NCI-H1417 treated with DMSO at 0.1 percent for 48 hours (cell line): ENCODE measurements at places on chromosomes 6 and 20.

DNA sequence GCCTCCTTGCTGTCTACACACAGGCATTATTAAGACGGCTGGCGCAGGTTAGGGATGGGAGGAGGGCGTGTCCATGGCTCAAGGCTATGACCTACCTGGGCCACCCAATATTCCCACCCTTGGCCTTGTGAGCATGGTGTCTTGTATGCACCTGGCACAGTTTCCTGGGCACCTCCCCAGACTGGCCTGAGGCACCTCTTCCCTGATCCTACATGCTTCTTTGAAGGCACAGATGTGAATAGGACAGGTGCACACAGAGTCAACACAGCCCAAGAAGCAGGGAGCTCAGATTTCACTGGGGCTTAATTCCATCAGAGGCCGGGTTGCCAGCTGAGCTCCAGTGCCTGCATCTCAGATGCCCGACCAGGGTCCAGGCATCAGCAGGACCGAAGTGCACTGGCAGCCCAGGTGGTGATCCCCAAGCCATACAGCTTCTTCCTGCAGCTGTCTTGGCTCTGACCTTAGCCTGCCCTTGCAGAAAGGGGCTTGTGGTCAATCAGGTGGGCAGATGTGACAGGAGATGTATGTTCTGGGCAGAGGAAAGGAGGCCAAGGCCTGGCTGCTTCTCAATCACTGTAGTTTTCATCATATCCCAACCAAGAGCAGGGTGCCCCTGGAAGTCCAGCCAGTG, 287.7 kb downstream of the CLIC5 start:
- DNase-seq, result no peak

DNA sequence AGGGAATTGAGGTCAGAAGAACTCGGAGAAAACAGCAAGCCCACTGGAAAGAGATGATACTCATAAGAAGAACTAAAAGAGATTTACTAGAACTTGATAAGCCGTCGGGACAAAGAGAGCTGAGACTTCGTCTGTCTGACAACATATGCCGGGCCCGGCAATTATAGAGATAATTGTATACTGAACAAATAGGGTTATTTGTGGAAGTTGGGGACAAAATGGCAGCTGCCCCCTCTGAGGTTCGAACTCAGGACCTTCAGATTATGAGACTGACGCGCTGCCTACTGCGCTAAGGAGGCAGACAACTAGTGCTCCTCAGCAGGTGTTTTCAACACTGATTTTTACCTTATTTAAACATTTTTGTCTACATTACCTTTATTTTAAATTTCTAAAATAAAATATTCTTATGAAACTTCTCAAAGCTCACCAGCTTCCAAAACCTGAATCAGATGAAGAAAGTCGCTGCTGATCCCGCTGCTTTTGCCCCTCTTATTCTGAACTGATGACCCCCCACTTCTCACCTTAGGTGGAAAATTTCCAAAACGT, 29.3 kb upstream of the TRIM27 start:
- no peak for DNase-seq

GRCh38 chr20:49886571-49887213, 28.6 kb downstream of the SPATA2 start:
- DNase-seq, result no peak

GRCh38 chr6:44278315-44278714, 8.1 kb downstream of the TMEM151B start:
- no peak for DNase-seq

- DNase-seq, result peak; percentile 48
Measured at GRCh38 chr20:59495894-59496510, 108.3 kb upstream of the PHACTR3 start.

GRCh38 chr6:161748535-161749416, 474.9 kb upstream of the AGPAT4 start:
- DNase-seq, result no peak

DNA sequence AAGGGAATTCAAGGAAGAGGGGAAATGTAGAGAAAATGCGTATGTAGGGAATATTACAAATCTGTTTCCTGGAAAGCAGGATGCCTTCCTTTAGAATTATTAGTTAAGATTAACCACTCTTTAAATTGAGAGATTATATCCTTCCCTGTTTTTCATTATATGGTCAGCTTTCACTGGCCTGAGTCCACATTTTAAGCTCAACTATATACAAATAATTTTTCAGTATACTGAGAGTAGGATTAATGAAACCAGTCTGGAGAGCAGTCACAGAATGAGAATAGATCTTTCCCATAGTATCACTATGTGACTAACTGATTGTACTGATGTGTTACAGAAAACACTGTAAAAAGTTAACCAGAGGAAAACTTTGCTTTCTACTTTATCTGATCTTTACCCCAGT, 306.3 kb downstream of the LAMA2 start:
- no peak for DNase-seq

GRCh38 chr20:31517373-31517772, 3.1 kb downstream of the HM13 start:
- DNase-seq, result no peak

- DNase-seq, result no peak
Measured at GRCh38 chr6:49939993-49940498, 23.9 kb downstream of the DEFB114 start.

DNA sequence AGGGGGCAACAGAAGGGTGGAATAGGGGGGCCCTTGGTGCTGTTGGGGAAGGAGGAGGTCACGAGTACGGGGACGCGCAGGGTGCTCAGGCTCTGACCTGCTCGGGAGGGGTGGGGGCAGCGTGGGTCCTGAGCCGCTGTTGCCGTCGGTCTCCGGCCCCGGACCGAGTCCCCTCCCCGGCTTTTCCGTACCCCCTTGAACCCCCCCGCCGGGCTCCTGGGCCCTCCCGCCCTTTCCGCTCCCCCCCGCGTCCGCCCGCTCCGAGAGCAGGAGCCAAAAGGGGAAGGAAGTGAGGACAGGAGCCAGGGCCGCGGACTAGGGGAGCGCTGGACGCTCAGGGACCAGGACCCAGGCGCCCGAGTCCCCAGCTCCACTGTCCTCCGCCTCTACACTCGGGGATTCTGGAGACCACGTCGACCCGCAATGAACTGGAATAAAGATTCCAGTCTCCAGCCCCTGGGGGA, at the start of gene RGL2:
RGL2 (minus strand) TSS at position 170 of the 464 bp plus-strand sequence. CDS start 332 bp downstream, outside the sequence.
- no peak for DNase-seq

- no peak for DNase-seq
Measured at GRCh38 chr6:146587459-146587858, 11.3 kb upstream of the ADGB start.

DNA sequence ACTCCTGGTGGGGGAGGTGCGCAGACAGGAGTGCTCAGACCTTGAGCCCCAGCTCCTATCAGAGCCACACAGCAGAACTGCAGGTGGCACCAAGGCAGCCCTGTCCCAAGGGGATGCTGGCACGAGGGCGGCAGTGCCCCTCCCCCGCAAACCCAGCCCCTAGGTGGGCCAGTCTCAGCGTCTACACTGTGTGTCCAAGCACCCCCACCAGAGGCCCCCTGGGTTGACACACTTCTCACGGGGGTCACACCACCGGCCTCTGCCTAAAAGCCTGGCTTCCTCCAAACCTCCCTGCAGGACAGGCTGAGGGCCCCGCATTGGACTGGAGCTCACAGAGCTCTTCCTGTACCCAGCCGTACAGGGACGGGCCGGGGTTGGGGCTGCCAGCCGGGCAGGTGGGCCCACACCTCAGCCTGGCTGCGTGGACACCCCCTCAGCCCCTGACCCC, 8.1 kb downstream of the SLC2A4RG start:
- DNase-seq, result no peak

- DNase-seq, result no peak
Measured at GRCh38 chr6:22943327-22943726, 374.0 kb downstream of the HDGFL1 start.

- no peak for DNase-seq
Measured at GRCh38 chr6:62978920-62979319, 232.3 kb upstream of the FKBP1C start.

DNA sequence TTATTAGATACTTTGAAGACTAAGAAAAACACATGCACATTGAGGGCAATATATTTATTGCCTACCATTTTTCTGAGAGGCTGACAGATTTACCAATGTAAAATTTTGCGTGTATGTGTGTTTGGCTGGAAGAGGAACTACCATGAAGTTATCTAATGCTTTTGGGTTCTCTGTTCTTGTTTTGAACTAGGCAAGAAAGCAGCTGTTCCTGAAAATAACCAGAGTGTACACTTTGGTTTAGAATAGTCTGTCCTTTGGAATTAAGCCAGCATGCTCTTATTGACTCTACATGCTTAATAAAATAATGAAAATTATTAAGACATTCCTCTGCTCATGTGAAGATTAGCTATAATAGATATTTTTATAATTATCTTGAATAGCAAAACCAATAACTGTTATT, 129.2 kb downstream of the MYB start:
- no peak for DNase-seq

- no peak for DNase-seq
Measured at GRCh38 chr20:50373674-50374286, 136.4 kb upstream of the PTPN1 start.

GRCh38 chr6:69915346-69915745, 49.0 kb downstream of the COL19A1 start:
- DNase-seq, result no peak

DNA sequence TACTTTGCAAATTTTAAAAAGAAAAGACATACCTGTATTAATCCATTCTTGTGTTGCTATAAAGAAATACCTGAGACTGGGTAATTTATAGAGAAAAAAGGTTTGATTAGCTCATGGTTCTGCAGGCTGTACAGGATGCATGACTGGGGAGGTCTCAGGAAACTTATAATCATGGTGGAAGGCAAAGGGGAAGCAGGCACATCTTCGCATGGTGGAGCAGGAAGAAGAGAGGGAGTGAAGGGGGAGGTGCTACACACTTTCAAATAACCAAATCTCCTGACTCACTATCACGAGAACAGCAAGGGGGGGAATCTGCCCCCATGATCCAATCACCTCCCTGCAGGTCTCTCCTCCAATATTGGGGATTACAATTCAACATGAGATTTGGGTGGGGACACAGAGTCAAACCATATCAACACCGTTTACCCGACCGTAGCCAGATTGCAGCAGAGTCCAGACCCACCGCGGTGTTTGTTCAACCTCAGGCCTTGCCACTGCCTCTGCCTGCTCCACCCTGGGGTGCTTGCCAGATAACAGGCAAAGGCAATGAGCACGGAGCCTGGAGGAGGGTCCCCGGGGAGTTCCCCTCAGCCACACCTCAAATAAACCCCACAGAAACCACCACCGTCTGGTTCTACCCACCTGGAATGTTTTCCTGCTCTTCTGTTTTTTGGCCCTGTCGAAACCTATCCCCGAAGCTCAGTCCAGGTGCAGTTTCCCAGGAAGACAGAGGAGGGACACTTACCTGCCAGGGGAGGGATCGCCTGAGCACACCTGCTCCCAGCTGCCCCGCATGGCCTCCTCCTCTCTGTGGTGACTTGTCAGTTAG, 142.2 kb upstream of the AFDN start:
- no peak for DNase-seq

DNA sequence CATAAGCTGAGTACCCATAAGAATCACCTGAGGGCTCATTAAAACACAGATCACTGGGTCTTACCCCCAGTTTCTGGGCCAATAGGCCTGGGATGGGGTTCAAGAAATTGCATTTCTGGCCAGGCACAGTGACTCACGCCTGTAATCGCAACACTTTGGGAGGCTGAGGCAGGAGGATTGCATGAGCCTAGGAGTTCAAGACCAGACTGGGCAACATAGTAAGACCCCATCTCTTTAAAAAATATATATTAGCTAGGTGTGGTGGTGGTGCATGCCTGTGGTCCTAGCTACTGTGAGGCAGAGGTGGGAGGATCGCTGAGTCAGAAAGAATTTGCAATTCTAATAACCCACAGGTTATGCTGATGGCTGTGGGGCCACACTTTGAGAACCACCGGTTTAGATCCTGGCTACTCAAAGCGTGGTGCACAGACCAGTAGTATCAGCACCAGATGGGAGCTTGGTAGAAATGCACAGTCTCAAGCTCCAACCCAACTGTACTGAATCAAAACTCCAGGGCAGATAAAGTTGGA, 2.0 kb downstream of the CCM2L start:
- DNase-seq, result no peak

DNA sequence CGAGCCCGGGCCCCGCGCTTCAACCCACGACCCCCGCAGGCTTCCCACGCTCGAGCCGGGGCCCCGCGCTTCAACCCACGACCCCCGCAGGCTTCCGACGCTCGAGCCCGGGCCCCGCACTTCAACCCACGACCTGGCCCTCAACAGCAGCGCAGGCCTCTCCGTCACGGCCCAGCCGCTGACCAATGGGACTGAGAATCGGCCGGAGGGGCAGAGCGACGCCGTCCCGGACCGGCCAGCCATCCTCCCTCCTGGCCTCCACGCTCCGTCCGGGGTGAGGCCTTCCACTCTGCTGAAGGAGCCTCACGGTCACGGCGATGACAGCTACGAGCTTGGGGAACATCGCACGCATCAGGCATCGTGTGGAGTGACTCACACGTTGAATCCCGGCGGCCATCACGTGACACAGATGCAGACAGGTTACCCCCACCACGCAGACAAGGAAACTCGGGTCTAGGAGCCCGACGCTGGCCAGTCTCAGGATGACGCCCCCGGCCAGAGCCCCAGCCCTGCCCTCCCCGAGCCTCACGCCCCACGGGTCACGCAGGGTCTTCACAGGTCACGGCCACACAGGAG, 6.1 kb downstream of the KCNQ2 start:
- no peak for DNase-seq

- peak; percentile 85 for DNase-seq
Measured at GRCh38 chr6:52503851-52504781, 72.7 kb downstream of the TRAM2 start.

DNA sequence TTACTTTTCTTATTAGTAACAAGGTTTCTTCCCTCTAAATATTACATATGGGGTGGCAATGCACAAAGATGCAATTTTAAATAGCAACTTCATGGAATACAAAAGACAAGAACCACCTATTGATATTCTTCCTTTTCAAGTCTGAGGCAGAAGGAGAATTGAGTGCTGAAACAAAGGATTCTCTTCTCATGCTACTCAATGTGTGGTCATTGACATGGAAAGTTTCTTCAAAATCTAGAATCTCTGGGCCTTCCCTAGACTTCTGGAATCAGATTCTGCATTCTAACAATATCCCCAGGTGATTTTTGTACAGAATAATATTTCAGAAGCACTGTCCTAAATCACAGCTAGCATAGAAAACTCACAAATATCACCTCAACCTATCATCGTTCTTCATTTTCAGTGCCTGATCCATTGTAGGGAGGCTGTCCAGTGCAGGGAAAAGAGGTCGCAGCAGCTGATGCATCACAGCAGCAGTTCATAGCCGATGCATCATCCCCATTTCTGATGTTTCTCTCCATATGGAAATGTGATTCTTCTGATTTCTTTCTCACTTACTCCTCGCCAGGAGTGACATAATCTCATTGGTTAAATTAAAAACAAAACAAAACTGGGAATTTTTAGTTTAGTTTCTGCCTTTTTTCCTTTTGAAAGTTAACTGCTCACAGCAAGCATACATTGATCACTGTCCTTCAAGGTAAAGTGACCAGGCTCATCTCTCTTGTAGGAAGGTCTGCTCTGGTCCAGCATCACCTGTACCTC, 139.5 kb upstream of the FAM83B start:
- no peak for DNase-seq

GRCh38 chr20:21826976-21827375, 121.5 kb downstream of the PAX1 start:
- DNase-seq, result no peak

GRCh38 chr6:117142995-117143394, 122.4 kb upstream of the VGLL2 start:
- no peak for DNase-seq

GRCh38 chr6:81997090-81997926, 244.8 kb upstream of the TENT5A start:
- DNase-seq, result no peak
